ENCODE measurements at places on chromosomes 5 and 9.
A peak's percentile ranks its signal among the peaks of the same experiment; 100 is the strongest.

DNA sequence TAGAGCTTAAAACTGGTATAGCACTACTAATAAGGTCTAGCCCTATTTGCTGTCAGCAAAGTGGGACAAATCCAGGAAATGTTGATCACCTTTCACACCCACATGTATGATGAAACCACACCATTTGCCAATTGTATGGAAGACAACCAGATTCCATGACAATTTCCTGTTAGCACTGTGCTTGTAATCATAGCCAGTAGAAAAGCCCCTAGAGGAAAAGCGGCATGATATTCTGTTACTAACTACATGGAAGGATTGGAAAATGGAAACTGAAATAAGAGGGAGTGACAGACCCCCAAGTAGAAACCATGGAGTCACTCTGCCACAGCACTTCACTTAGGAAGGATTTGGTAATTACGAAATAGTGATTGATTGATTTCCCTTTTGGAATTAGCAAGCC, 923 bp downstream of the SPATA6L start:
- DNase-seq = no peak
- H3K27me3 ChIP-seq = no peaks in the 10 kb centered on the region
- H3K4me3 ChIP-seq = peak overlapping the region; percentile 33
- H3K36me3 ChIP-seq = no peaks in the 10 kb centered on the region

GRCh38 chr9:93475108-93475507, 21.7 kb upstream of the FAM120AOS start:
- H3K36me3 ChIP-seq = peaks cover 70% of the 10 kb centered on the region
- peaks cover 7% of the 10 kb centered on the region for H3K4me1 ChIP-seq
- H3K4me3 ChIP-seq = no peak overlapping the region
- DNase-seq = no peak
- no peaks in the 10 kb centered on the region for H3K27me3 ChIP-seq

- no peaks in the 10 kb centered on the region for H3K27me3 ChIP-seq
- peaks cover 19% of the 10 kb centered on the region for H3K4me1 ChIP-seq
- no peaks in the 10 kb centered on the region for H3K36me3 ChIP-seq
- peak; percentile 77 for DNase-seq
- H3K27ac ChIP-seq = peak overlapping the region; percentile 91
These were observed 27.6 kb downstream of the IL7R start for GRCh38 chr5:35884191-35884769.

GRCh38 chr5:60259730-60260129, 366.2 kb upstream of the PDE4D start:
- no peak overlapping the region for H3K27ac ChIP-seq
- no peak for DNase-seq
- H3K27me3 ChIP-seq = peaks cover 18% of the 10 kb centered on the region
- no peak overlapping the region for H3K4me3 ChIP-seq
- no peaks in the 10 kb centered on the region for H3K36me3 ChIP-seq
- H3K4me1 ChIP-seq = no peaks in the 10 kb centered on the region

DNA sequence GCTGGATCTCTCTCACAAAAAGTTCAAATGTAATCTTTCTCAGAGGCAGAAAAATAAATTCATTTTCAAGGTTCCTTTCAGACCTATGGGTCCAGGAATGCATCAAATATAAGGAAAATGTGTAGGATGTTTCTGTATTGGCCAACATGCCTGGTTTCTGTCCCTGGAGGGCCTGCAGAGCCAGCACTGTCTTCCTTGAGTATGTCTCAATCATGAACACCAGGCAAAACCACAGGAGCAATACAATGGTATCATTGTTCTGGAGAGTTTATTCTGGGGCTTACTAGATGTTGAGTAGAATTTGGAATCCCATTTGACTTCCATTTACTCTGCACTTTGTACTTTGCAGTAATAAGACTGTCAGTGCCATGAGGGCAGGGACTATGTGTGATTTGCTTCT, 23.5 kb downstream of the INSYN2B start:
- no peak for DNase-seq
- H3K27ac ChIP-seq = no peak overlapping the region
- peaks cover 14% of the 10 kb centered on the region for H3K4me1 ChIP-seq
- no peak overlapping the region for H3K4me3 ChIP-seq
- H3K36me3 ChIP-seq = no peaks in the 10 kb centered on the region

DNA sequence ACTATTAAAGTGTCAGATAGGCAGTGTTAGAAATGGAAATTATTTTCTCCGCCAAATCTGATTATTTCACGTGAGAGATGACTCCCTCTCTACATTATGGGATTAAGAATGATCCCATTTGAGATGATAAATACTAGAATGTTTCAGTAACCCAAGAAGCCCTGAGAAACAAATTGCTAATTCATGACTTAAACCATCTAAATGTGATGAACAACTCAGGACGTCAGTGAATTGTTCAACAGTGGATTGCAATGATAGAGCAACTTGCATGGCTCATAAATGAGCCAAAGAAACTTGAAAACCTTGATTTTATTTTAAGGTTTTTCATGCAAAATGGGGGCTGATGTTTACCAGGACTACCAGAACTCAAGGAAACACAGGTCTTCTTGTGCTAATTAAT, 350.5 kb upstream of the WWC1 start:
- no peak overlapping the region for H3K27ac ChIP-seq
- no peak overlapping the region for H3K4me3 ChIP-seq
- H3K4me1 ChIP-seq = peaks cover 12% of the 10 kb centered on the region
- H3K36me3 ChIP-seq = no peaks in the 10 kb centered on the region
- no peaks in the 10 kb centered on the region for H3K27me3 ChIP-seq

DNA sequence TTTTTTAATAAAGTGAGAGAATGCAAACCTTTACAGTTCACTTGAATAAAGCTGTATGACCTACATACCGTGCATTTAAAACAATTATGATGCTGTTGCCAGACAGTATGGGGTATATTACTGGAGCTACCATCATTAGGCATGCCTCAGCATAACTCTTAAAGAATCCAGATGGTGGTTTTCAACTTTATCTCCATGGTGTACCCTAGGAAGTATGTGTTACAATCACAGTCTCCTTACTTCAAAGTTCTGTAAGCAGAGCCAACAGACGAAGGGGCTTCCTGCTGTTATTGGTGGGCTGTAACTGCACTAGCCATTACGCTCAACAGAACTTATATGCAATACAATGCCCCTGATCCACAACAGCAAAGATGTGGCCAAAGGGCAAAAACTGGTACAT, 803.3 kb downstream of the DTWD2 start:
- H3K36me3 ChIP-seq = no peaks in the 10 kb centered on the region
- H3K4me3 ChIP-seq = no peak overlapping the region
- H3K27me3 ChIP-seq = peaks cover 1% of the 10 kb centered on the region
- DNase-seq = no peak

GRCh38 chr9:129568560-129569501, 52.1 kb downstream of the C9orf50 start:
- peak overlapping the region; percentile 28 for H3K4me3 ChIP-seq
- no peaks in the 10 kb centered on the region for H3K36me3 ChIP-seq
- peaks cover 14% of the 10 kb centered on the region for H3K4me1 ChIP-seq
- no peak for DNase-seq
- peaks cover 5% of the 10 kb centered on the region for H3K27me3 ChIP-seq
- H3K27ac ChIP-seq = no peak overlapping the region

GRCh38 chr5:124920909-124921666, 174.6 kb upstream of the ZNF608 start:
- H3K27me3 ChIP-seq = no peaks in the 10 kb centered on the region
- H3K4me1 ChIP-seq = no peaks in the 10 kb centered on the region
- no peak overlapping the region for H3K4me3 ChIP-seq
- no peaks in the 10 kb centered on the region for H3K36me3 ChIP-seq
- no peak for DNase-seq

- H3K36me3 ChIP-seq = no peaks in the 10 kb centered on the region
- H3K27me3 ChIP-seq = no peaks in the 10 kb centered on the region
- H3K4me3 ChIP-seq = no peak overlapping the region
- DNase-seq = no peak
These were observed 120.7 kb upstream of the SLIT3 start for GRCh38 chr5:169421677-169422076.

DNA sequence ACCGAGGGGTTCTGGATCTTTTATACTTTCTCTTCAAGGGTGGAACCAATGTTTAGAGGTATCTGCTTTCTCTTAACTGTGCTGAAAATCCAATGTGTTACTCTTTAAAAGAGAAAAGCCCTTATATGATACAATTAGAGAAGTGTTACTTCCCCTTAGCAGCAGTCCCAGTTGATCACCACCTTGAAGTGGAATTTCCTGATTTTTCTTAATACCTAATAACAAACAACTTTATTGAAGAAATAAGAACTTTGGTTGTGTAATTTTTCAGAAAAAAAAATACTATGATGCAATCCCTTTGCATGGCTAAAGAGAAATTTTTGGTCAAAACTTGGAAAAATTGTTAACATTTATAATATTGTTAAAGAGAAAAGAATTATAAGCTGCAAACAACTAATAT, 24.7 kb downstream of the SLC1A3 start:
- H3K27ac ChIP-seq = no peak overlapping the region
- H3K4me1 ChIP-seq = no peaks in the 10 kb centered on the region
- no peak for DNase-seq
- H3K27me3 ChIP-seq = no peaks in the 10 kb centered on the region

DNA sequence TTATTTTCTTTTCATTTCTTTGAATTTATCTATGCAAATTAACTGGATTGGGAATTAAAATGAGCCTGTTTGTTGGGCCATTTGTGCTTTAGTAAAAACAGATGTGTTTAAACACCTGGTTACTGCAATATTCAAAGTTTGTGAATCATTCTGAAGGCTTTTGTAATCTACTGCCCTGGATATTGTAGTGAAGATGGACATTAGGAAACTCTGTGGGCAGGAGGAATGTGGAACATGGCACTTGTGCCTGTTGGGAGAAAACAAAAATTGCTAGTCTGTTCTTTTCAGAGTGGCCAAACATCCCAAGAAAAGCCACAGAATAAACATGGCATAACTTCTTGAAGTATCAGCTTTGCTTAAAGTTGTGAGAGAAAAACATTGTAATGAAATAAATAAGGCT, 40.8 kb downstream of the CHSY3 start:
- no peak for DNase-seq
- no peak overlapping the region for H3K27ac ChIP-seq
- no peaks in the 10 kb centered on the region for H3K27me3 ChIP-seq

DNA sequence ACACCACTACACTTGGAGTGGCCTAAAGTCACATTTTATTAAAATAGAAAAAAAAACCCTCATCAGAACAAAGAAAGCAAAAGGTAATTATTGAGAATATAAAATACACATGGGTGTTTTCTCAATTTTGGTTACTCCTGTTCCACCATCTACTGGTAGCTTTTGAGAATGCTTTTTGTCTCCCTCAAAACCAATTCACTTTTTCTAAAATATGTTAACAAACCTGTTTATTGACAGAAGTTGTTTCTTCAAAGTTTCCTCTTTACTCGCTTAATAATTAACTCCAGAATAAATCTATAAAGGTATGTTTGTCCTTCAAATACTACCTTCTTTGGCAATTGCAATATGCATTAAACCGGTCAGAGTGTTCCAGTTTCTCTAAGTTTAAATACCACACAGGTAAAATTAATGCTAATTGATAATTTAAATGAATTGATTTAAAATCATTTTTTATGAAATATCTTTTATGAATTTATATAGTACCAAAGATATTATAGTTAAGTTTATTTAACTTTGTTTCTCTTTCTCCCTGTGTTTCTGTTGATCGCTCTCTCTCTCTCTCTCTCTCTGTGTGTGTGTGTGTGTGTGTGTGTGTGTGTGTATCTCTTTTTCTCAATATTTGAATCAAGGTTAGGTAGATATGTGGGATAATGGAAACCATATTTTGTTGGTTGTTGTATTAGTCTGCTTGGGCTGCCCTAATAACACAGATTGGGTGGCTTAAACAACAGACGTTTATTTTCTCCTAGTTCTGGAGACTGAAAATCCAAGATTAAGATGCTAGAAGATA, 487.4 kb downstream of the PRDM9 start:
- H3K27ac ChIP-seq = no peak overlapping the region
- H3K4me1 ChIP-seq = no peaks in the 10 kb centered on the region
- H3K36me3 ChIP-seq = no peaks in the 10 kb centered on the region
- H3K4me3 ChIP-seq = no peak overlapping the region
- no peak for DNase-seq

DNA sequence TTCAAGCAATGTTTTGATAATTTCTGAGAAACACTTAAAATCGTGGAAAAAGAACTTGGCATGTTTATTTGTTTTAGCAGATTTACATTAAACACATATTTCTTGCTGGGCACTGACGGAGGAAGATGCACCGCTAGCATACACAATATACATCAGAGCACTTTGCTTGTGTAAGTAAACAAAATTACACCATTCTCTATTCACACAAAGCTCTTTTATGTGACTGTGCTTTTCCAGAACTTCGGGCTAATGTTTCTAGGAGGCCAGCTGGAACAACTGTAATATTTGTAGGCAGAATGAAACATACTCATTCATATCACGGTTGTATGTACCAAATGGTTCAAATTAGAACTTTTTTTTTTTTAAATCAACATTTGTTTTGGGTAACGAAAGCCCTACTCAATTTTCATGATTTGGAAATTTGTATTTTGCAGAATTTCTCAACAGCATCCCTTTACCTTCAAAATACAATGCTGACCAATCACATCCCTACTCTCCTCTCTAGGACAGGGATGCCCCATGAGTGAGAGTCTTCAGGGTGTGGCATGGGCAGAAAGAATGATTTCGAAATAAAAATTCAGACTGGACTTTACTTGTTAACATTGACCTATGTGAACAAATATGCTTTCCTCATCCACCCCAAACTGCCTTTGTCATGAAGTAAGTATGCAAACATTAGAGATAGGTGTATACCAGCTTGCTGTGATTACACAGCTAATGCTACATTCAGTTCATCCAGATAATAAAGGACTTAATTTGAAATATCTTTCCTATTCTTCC, 425.1 kb downstream of the BNC2 start:
- DNase-seq = no peak
- H3K4me3 ChIP-seq = no peak overlapping the region
- no peaks in the 10 kb centered on the region for H3K27me3 ChIP-seq
- H3K36me3 ChIP-seq = no peaks in the 10 kb centered on the region
- peaks cover 38% of the 10 kb centered on the region for H3K4me1 ChIP-seq

Data from RWPE2 (cell line).